ENCODE measurements at places on chromosomes 3 and 15.
A peak's percentile ranks its signal among the peaks of the same experiment; 100 is the strongest.

- no peak for DNase-seq
Observed at GRCh38 chr3:186708983-186709679, 8.0 kb upstream of the KNG1 start.

- no peak for DNase-seq
Observed at GRCh38 chr3:70550723-70551319, 238.4 kb upstream of the MDFIC2 start.

DNA sequence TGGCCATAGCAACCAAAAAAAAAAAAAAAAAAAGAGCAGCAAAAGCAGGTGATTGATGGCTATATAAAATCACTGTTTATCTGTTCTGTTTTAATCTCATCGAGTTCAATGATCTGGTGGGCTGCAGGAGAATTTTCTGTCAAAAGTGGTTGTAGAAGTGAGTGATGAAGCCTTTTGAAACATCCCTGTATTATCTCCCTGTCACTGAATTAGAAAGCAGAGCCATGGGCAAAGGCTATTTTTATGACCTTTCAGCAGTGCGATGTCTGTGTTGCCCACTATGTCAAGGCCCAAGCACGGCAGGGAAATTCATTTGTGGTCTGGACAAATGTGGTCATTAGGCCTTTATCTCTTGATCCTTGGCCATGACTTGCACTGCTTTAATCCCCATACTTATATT lies 59.9 kb downstream of the OTOL1 start:
- DNase-seq, result no peak

DNA sequence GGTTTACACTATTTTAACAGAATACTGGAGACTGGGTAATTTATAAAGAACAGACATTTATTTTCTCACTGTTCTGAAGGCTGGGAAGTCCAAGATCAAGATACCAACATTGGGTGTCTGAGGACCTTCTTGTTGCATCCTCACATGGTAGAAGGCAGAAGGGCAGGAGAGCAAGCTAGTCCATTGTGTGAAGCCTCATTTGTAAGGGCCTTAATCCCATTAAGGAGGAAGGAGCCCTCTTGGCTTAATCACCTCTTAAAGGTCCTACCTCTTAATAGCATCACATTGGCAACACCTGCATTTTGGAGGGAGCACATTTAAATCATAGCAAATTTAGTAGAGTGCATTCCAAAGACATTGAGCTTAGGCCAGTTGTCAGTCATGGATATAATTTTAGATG lies 26.2 kb downstream of the UBE2Q2 start:
- DNase-seq, result no peak

GRCh38 chr15:28013480-28013879 lies 85.6 kb downstream of the OCA2 start:
- DNase-seq, result no peak

DNA sequence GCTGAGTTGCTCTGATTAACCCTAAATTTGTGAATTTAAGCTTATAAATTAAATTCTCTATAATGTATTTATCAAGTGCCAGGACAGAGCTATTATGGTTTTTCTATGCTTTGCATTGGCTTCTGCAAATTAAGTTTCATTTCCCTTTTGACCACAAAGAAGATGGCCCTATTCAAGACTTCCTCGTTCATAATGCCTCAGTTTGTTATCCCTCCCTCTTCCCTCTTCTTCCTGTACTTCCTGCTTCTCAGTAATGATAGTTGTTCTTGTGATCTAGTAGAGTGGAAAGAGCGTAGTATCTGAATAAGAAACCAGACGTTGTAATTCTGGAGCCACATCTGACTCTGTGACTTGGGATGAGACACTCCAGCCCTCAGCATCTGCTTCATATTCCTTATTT lies 118.7 kb downstream of the CACNA1D start:
- DNase-seq, result no peak

- no peak for DNase-seq
Observed at GRCh38 chr3:20186600-20187004, 596 bp upstream of the SGO1 start.

DNA sequence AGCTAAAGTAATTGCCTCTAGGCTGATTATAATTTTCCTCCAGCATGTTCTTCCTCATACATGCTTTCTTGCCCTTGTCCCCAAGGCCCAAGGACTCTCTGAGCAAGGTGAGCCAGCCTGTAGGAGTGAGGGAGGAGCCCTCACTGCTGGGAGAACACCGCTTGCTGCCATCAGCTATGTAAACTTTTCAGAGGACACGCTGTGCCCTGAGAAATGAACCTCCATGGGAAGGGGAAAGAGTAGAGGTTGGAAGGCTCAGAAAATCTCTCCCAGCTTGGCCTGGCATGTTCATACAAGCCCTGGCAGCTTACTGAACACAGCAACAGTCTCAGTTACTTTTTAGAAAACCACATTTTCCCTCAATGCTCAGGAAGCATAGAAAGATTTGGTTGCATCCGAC lies 103.0 kb upstream of the SLC24A5 start:
- no peak for DNase-seq

- DNase-seq, result no peak
Observed at GRCh38 chr3:70716832-70717231, 404.4 kb upstream of the MDFIC2 start.

GRCh38 chr3:112027826-112028225 lies 6.7 kb upstream of the TMPRSS7 start:
- DNase-seq, result peak; percentile 73

DNA sequence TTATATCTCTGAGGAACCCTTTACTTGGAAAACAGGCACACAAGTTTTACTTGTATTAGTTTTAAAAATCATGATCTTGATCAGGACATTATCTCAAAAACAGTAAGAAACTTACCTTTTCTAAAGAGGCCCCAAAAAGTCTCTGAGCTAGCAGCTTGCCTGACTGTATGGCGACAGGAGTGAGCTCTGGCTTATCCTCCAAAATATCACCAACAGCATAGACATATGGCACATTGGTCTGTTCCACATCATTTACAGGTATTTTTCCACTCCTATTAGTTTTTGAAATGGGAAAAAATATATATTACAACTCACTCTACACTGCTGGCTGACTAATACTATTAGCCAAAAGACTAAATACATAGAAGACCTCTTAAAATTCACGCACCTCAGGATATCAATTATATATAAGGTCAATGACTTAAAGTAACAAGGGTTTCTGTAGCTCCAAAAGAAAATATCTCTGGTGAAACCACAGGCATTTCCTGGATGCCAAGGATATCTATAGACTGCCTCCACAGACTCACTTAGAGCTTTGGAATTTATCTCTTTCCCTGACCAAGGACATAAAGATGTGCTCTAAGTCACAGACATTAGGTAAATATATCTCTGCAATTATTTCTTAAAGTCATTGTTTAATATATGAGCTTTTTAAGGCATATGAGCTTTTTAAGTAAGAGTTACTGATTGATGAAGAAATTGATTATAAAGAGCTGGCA lies 33.1 kb downstream of the TXNRD3 start:
- no peak for DNase-seq

GRCh38 chr3:72234391-72234790 lies 449.4 kb upstream of the PROK2 start:
- no peak for DNase-seq

DNA sequence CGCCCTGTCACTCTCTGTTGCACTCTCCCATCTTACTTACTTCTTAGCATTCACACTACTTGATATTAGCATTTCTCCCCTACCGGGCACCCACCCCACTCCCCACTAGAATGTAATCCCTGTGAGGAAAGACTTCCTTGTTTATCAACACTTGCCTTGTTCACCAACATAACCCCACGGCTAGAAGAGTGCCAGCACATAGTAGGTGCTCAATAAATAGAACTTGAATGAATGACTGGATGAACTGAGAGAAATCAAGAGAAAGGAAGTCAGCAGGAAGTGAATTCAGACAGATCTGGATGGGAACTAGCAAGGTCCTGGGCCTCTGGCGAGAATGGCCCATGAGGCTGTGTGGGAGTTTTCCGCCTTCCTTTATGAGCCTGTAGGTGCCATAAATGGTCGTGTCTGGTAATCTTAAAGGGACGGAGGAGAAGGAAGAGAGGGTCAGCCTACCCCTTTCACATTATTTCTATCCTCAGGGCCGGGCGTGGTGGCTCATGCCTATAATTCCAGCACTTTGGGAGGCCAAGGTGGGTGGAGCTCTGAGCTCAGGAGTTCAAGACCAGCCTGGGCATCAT lies 42.4 kb upstream of the HERC1 start:
- DNase-seq, result no peak

DNA sequence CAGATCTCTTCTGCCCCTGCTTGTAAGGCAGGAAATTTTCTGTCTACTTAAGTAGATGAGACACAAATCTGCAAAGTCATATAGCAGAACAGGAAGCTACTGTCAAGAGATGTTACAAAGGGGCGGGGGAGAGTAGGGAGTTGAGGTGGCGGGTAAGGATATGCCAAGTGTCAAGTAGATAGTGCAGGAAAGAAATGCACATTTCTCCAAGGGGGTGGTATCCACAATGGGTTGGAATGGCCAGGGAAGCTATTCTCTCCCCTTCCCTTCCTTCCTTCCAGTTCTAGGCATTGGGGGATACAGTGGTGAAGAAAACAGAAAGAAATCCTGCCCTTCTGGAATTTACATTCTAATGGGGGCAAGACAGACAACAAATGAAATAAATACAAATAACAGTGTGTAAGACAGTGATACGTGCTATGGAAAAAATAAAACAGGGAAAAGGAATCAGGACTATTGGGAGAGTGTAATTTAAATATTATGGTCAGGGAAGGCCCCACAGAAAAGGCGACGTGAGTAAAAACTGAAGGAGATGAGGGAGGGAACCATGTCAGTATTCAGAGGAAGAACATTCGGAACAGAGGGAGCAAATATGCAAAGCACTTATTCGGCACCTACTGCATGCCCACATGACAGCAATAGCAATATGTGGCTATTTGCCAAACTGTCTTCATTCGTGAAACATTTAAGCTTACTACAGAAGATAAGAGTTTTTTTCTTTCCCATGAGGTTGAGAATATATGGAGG lies 42.8 kb upstream of the RNU6-1 start:
- no peak for DNase-seq

DNA sequence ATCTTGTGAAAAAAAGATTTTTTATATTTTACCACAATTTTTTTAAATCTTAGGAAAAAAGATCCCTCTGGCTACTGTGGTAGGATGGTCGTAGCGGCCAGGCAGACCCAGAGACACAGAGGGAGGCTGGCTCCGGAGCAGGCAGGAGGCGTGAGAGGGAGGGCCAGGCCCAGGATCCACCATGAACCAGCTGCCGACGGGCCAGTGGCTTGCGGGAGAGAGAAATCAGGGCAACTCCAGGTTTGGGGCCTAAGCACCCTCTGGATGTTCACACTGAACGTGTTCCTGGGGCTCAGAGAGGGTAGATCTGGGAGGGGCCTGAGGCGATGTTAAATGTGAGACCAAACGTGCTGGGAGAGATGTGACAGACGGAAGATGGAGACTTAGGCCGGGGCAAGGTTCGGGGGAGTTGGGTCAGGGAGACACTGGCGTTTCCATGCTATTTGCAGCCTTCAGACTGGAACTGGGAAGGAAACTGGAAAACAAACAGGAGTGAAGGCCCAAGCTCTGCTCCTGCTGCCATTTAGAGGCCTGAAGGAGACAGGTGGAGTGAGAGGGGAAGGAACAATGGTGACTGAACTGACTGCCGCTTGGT lies 1.6 kb upstream of the VILL start:
- DNase-seq, result no peak

DNA sequence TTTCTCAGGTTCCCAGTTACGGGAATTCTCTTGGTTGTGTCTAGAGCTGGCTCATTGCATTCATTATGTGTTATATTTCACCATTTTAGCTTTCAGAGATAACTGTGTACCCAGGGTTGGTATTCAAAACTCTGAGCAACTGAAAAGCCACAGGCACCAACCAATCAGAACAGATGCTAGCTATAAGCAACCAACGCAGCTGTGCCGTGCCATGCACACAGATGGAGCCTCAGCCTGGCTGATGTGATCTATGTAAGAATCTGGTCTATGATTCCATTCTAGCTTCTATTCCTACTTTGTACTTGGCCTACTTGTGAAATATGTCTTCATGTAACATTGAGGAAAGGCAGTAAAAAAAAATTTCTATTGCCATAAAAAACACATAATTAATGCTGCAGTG lies 95.0 kb upstream of the CCDC80 start:
- DNase-seq, result no peak

- no peak for DNase-seq
Observed at GRCh38 chr3:147397875-147398812, 8.2 kb downstream of the ZIC4 start.

DNA sequence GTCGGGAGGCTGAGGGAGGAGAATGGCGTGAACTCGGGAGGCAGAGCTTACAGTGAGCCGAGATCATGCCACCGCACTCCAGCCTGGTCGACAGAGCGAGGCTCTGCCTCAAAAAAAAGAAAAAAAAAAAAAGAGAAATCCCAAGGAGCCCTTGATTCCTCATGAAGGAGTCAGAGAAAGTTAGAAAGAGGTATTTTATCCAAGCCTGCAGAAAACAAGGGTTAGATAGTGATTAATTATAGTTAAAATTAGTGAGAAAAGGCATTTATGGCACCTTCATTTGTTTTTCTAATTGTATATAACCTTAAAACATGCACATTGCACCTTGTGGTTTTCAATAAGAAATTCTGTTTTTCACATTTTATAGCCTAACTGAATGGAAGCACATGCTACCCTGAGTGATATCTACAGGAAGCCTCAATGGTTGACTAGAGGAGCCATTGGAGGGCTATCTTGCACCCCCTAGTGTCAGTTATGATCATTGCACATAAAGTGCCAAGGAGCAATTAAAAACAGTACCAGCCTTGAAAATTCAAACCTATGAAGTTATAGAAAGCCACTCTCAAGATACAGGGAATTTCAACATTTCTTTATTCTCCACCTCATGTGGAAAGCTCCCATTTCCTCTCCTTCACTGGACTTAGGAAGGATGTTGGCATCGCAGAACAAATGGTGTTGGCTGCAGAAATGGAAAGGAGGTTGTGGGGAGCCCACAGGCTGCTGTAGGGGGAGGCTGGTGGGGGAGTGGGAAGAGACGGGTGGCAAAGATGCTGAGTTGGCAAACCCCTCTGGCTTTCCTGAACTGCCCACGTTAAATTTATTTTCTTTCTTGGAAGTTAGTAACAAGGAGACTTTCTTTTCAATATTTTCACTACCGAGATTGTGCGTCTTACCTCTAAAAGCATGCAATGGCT lies 48.5 kb downstream of the ITGA11 start:
- DNase-seq, result no peak

GRCh38 chr3:141945726-141946485 lies 69.5 kb downstream of the ATP1B3 start:
- DNase-seq, result no peak

GRCh38 chr15:67469680-67470079 lies 51.3 kb upstream of the C15orf61 start:
- DNase-seq, result no peak

- no peak for DNase-seq
Observed at GRCh38 chr3:8499181-8499611, 2.4 kb upstream of the LMCD1 start.

- no peak for DNase-seq
Observed at GRCh38 chr15:60356832-60357231, 41.0 kb downstream of the ANXA2 start.

DNA sequence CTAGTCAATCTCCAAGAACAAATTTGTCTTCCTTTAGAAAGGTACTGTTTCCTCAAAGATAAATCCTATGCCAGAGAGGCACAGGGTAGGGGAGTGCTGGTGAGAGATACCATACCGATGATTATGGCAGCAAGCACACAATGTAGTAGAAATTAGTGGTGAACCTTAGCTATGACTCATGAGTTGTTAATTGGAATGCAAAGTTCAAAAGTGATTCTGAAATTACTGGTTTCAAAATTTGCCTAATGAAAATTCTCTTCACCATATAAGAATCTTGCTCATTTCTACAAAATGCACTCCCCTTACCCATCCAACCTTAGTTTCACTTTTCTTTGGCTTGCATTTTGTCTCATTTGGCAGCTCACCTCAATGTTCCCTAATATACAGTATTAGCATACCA lies 139.5 kb upstream of the SLC2A2 start:
- DNase-seq, result no peak

Measured in NCI-H2227 treated with DMSO at 0.1 percent for 48 hours (cell line).